ENCODE measurements at places on chromosomes 16 and 17.

GRCh38 chr17:73191443-73192205, 1.2 kb upstream of the COG1 start:
- peak; percentile 73 for DNase-seq

DNA sequence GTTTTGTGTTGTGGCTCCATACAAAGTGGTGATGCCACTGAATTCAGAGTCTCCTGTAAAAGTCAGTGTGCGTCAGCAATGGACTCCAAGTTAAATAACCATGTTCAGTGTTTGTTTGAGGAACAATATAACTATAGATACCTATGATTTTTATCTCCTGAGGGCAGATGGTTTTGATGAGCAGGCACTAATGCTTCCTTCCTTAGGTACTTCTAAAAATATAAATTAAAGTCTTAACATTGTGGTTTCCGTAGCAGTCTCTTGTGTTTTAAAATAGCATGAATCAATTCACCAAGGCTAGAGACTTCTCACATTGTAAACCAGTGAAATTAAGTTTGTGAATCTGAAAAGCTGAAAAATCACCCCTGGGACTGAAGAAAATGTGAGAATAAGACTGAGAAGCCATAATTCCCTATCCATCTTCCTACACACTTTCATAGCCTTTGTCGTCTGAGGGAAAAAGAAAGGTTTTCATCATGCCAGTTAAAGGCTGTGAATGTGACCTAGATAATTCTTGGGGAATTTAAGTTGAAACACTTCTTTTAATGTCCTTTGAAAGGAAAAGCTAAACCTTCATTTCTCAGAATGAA, 1502.9 kb downstream of the CDH11 start:
- DNase-seq, result no peak

- peak; percentile 64 for DNase-seq
Observed at GRCh38 chr16:11205754-11206581, 50.0 kb downstream of the SOCS1 start.

DNA sequence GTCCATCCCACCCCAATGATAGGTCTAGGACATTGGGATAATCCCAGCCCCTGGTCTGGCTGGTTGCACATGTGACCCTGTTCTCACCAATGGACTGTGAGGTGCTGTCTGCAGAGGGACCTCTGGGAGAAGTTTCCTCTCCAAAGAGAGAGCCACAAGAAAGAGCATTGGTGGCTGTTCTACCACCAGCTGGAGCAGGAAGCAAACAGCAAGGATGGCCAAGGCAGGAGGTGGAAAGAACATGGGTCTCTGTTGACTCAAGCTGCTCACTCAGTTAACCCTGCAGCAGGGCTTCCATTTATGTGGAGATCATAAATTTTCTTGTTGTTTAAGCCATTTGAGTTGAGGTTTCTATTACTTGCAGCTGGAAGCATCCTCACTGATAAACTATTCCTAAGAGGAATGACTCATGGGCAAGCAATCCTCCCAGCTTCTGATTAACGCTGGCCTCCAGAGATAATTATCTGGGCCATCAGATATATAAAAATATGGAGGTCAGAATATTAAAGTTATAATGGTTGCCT, 52.6 kb downstream of the CYB5B start:
- DNase-seq, result peak; percentile 64

GRCh38 chr17:67477687-67478086, 100.6 kb downstream of the PITPNC1 start:
- peak; percentile 55 for DNase-seq

DNA sequence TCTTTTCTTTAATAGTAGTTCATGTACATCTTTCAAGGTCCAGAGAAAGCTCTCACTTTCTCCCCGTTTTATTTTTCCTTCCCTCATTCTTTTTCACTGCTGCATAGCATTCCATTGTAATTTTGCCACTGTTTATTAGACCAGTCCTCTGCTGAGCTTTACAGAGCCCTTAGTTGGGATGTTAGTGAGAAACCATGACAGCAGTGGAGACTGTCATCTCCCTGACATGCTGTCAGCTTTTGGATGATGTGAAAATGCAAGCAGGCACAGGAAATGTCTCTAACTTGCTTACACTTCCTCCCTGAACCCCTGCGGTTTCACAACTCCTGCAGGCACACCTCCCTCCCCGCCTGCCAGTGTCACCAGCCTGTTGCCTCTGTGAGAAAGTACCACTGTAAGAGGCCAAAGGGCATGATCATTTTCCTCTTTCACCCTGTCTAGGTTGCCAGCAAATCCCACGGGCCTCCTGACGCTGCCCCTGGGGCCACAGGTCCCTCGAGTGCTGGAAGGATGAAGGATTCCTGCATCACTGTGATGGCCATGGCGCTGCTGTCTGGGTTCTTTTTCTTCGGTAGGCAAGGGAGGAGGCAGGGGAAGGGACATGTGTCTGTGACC, at the start of gene ITGAL:
Gene ITGAL, plus strand, starts transcription at position 415 of the 615 bp plus-strand sequence. Its CDS starts 96 bp downstream, at position 511.
- no peak for DNase-seq

GRCh38 chr17:15909481-15909991, 35.4 kb upstream of the ADORA2B start:
- no peak for DNase-seq

DNA sequence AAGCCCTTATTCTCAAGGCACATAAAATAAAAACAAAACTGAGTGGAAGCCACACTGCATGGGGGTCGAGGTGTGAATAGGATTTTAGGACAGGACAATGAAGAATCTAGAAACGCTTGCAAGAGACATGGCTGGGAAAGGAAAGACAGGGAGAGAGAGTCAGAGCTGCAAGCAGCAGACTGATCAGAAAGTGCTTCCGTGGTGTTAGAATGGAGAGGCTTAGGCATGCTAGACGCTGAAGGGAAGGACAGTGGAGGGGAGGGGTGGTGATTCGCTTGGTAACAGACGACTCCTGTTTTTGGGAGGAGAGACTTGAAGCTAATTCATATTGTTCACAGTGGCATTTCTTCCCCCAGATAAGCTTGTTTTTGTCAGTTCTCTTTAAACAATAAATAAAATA, 173.5 kb downstream of the AIPL1 start:
- no peak for DNase-seq

DNA sequence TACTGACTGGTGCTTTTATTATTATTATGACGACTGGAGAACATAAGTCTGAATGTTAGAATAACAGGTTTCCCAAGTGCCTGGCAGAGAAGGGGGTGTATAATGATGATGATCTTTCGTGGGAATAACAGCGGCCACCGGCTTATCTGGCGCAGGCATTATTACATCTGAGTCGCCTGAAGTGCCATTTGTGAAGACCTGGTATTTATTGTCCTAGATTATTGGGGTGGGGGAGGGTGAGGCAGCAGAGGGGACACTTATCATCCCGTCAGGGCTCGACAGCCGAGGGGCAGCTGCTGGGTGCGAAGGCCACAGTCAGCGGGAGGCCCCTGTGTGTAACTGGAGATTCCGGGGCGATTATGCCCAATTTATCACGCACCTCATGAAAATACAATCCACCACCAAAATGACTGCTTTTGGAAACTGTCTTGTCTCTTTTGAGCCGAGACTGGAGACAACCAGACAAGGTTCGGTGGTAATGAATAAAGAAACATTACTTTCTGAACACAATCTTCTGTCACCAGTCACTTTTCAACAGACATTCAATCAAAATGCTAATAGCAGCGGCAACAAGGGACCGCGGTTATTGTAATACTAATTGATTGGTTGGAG, 199.3 kb downstream of the CCDC182 start:
- DNase-seq, result no peak

GRCh38 chr16:10103118-10103517, 79.1 kb downstream of the GRIN2A start:
- DNase-seq, result no peak

GRCh38 chr17:27893841-27894503, 807 bp upstream of the LYRM9 start:
- DNase-seq, result no peak

- no peak for DNase-seq
Observed at GRCh38 chr17:63222655-63223054, 223.5 kb downstream of the CYB561 start.

GRCh38 chr16:56966093-56966475, 4.3 kb downstream of the CETP start:
- DNase-seq, result no peak

DNA sequence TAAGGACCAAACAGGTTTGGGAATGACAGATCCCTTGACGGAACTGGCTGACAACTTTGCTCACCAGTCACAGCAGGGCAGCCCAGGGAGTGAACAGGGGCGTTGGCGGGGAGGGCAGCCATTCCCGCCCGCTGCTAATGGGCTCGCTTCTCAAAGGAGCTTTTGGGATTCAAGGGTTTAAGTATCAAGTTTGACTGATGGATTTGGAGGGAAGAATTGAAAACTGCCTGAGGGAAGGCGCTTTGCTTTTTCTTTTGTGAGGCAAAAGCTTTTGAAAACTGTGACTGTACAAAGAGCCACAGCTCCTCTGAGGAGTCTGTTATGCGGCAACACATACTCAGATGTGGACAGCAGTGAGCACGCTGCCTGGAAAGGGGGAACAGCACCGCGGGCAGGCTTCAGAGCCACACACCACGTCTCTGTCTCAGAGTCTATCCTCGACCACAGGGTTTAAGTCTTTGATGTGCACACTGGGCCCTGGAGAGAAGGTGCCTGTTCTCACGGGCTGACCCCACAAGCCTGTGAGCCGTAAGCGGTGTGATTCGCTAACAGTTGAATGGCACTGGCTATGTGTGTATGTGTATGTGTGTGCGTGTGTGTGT, 79.9 kb upstream of the HSBP1 start:
- DNase-seq, result no peak

All from AG20443 (cell line).